ENCODE measurements at places on chromosomes 6 and 20.

DNA sequence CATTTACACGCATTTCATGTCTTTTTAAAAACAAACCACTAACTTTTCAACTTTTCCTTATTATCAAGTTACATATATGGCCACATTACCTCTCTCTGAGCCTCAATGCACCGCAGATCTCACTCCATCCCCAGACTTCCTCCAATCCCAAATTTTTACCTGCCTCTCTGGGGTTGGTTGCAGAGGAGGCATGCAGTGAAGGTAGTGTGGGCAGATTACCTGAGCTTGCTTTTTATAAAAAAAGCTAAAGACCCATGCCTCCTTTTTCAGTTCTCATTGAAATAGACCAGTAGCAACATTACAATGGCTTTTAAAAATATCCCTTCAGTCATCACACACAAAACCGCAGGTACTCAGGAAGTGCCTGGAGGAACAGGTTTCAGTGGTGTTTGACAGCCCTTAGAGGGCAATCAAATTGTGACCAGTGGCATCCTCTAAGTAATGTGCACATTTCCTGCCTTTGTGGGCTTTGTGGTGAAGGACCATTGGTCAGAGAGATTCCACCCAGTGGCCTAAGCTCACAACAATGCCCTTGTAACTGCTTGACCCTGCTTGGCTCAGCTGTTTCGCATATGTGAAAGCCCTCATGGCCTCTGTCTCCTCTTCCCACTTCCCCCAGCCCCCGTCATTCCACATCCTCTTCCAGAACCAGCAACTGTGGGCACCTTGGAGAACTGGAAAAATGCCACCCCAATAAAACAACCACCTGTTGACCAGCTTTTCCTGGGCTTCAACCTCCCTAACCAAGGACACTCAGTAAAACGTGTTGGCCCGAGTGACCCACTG, 30.2 kb upstream of the IL17A start:
- DNase-seq: no peak

- no peak for DNase-seq
Measured at GRCh38 chr20:31473331-31474096, 1.4 kb downstream of the DEFB124 start.

DNA sequence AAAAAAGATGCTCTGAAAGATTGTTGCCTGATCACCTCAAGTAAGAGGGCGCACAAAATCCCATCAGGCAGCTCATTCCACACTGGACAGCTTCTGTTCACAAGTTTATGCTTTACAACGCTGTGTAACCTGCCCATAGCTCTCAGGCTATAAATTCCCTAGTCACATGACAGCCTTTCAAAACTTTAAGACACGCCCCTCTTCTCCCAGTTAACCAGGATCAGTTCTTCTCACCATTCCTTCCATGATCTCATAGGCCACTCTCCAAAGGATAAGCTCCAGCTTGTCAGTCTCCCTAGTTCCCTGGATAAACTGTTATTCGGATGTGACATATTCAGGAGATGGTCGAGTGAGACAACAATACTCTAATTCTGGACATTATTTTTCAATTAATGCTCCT, 15.0 kb downstream of the ADNP start:
- DNase-seq: no peak

- no peak for DNase-seq
Measured at GRCh38 chr20:3398681-3399252, 8.7 kb downstream of the DNAAF9 start.

DNA sequence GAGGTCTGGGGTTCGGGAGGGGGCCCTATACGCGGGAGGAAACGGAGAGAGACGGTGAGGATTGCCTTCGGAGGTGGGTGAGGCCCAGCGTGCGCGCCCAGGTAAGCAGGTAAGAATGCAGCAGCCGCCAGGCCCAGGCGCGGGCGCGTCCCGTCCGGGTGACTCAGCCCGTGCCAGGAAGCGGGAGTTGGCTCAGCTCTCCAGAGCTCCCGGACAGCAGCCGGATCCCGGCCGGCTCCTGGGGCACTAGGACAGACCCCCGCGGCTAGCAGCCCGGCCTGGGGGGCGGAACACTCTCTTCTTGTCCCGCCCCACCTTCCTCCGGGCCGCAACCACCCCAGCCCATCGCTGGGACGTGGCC, 1.5 kb upstream of the MDFI start:
- no peak for DNase-seq

- DNase-seq: no peak
Measured at GRCh38 chr6:69820018-69820417, 23.2 kb upstream of the LMBRD1 start.

DNA sequence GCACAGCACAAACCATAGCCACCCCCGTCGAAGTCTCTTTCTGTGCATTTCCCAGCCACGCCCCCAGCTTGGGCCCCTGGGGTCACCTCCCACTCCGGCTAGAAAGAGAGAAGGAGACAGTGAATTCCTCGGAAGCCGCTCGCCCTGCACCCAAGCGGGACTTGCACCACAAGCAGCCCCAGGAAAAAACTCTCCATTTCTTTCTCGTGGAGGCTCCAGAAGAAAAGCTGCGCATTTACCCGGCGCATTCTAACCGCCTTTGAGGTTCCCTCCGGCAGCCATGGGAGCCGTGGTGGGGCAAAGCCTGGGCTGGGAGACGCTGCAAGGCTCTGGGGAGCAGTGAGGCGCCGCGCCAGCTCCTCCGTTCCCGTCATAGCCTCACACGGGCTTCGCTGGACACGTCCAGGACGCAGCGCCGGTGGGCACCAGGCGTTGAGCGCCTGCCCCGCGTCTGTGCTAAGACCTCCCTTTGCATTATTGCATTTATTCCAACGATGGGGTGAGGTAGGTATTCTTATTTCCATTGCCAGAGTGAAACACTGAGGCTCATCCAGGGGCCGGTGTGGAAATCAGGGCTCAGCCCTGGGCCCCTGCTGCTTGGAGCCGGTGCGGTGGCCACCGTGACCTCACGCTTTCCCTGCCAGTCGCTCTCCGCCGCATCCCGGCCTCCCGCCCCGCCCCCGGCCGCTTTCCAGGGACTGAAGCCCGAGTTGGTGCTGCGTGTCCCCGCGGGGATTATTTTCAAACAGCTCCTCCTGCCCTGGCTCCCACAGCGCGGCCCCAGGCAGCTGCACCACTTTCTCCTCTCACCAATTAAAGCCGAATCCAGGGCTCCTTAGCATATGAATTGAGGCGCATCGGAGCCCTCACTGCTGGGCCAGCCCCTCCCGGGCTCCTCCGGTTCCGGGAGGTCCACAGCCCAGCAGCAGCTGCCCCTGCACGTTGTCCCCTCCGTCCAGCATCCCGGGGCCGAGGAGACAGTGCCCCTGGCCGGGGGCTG, 148.3 kb upstream of the AFDN start:
- no peak for DNase-seq

GRCh38 chr6:1018041-1018440, 293.9 kb upstream of the FOXQ1 start:
- DNase-seq: no peak

DNA sequence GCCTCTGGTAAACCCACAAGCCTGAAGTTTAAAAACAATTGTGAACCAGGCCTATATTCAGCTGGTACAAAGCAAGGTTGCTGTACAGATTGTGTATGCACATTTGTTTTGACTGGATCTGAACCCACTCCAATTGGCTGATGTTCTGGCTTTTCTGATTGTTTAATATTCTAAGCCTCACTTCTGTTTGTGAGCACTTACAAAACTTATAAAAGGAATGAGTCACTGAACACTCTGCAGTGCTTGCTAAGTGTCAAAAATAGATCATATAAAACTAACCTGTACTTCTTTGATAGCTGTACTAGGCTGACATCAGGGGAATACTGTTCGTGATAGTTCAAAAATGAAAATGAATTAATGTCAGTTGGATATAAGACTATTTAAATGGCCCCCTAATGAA, 12.1 kb downstream of the COL21A1 start:
- DNase-seq: no peak
